HS-5 (cell line): ENCODE measurements at places on chromosomes 12 and 14.
A peak's percentile ranks its signal among the peaks of the same experiment; 100 is the strongest.

GRCh38 chr12:102388469-102388868 lies 91.9 kb downstream of the IGF1 start:
- no peak for DNase-seq

DNA sequence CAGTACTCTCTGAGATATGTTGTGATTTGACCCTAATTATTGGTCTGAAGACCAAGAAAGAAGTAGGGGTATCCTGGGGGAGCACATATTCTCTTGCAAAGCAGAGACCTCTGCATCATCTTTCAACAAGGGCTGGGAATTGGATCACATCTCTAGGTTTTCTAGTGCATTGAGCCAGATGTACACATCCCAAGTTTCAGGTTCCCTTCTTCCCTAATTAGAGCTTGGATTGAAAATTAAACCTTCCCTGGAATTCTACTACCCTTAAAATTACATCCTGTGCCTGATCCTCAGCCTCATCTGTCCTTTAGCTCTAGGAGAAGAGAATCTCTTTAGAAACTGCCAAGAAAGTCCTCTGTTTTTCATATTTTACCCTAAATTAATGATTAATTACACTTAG lies 839.6 kb downstream of the SLC6A15 start:
- DNase-seq: no peak

GRCh38 chr14:101665478-101666078 lies 95.9 kb upstream of the PPP2R5C start:
- peak; percentile 22 for DNase-seq

- no peak for DNase-seq
Observed at GRCh38 chr14:84225268-84225667, 1304.7 kb upstream of the FLRT2 start.

GRCh38 chr12:28800129-28800528 lies 348.9 kb upstream of the FAR2 start:
- no peak for DNase-seq

- DNase-seq: no peak
Observed at GRCh38 chr14:53599221-53599945, 357.2 kb downstream of the BMP4 start.

- DNase-seq: no peak
Observed at GRCh38 chr14:92458136-92459029, 55.2 kb upstream of the RIN3 start.

DNA sequence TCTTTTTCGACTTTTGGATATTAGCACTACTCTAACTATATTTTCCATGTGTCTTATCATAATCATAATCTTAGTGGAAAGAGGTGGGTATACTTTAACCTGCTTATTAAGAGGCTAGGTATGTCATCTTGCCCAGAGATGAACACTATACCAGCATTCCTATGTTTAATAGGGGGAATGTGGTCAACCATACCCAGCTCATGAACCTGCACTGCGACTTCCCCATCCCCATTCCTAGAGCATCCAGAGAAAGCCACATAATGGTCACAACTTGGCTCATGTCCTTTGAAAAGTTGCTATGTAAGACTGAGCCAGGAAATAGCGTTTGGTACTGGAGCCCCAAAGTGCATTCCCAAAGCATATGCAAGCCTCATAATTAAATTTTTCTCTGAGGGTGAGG lies 55.2 kb downstream of the TMCC3 start:
- DNase-seq: no peak

DNA sequence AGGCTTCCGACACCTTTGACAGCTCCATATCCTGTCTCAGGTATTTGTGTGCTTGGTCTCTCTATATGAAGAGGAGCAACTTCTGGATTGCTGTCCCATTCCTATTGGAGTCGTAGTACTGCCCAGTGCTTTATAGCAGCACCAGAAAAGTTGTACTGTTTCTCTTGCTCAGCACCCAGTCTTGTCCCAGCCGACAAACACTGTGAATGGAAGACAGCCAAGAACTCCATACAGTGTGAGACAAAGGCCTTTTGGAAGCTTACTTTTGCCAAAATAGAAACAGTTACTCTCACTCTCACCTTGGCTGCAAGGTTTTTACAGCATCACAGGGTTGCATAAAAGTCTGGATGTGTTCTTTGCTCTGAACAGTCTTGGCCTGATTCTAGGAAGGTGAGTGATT lies 105.3 kb downstream of the TGFB3 start:
- no peak for DNase-seq

DNA sequence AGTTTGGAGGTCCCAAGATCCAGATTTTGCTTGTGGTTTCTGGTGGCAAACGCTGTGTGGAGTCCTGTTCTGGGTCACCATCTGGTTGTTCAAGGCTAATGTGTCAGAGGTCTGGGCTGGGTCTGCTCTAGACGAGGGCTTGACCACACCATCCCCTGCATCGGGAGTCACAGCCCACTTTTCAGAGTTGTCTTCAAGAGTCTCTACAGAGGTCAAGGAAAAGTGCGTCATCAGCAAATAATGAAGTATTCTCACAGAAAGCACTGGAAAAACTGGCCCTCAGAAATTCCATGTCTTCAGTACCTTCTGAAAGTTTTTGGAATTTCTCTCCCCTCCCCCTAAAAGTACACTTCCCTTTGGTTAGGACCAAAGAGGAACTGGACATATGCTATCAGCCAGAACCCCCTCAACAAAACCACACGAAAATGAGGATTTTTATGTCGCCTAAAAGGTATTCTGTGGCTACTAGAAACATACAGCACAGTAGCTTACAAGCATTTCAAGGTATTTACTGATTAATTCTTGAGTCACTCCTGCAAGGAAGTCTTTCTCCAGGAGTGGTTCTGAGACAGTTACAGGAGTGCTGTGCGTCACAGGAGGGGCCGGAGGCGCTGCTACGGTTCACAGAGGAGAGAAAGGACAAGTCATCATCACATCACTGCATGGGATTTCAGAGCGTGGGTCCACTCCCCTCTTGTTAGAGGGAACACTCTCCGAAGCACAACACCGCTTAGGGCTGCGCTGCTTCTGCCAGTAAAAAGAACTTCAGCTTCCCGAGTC lies 35.4 kb downstream of the RAD52 start:
- peak; percentile 44 for DNase-seq

DNA sequence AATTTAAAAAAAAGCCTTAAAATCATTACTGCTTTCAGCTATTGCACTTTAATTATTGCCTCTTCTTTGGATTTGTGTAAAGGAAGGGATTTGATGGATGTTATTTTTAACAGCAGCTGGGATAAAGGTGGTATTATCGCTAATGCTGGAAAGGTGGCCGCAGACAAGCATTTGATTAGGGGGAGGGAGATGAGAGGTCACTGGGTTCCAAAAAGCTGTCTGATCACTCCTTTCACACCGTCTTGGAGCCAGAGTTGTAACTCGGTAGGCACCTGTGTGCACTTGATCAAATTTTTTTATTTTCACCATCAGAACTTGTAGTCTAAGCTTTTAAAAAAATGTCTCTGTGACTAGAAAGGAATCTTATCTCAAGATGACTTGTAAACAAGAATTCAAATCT lies 99.8 kb downstream of the AKAP6 start:
- no peak for DNase-seq

- no peak for DNase-seq
Observed at GRCh38 chr12:87678453-87678852, 350.7 kb downstream of the C12orf50 start.
